ENCODE measurements at places on chromosomes 5 and 9.

GRCh38 chr5:113489299-113489698 lies 1.0 kb upstream of the MCC start:
- DNase-seq = peak; percentile 53

GRCh38 chr9:135081264-135081660 lies 6.2 kb upstream of the OLFM1 start:
- no peak for DNase-seq

DNA sequence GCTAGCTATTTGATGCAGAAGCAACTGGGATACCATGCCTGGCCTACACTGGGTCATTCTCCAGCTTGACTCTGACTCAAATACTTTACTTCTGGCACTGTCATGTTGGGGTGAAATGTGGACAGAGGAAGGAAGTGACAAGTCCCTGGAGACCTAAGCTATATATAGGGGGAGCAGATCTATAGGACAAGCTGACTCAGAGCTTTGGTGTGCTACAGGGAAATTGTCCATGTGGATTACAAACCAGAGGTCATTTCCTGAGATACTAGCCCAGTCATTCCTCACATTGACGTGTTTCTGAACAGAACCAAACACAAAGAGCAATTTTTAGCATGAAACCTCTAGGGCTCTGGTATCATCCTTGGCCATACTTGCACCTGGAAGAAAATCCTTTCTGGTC lies 531.6 kb upstream of the CLINT1 start:
- no peak for DNase-seq

GRCh38 chr9:136916330-136917184 lies 28.0 kb downstream of the FBXW5 start:
- DNase-seq = no peak

GRCh38 chr5:67262206-67262605 lies 65.6 kb upstream of the CD180 start:
- no peak for DNase-seq

DNA sequence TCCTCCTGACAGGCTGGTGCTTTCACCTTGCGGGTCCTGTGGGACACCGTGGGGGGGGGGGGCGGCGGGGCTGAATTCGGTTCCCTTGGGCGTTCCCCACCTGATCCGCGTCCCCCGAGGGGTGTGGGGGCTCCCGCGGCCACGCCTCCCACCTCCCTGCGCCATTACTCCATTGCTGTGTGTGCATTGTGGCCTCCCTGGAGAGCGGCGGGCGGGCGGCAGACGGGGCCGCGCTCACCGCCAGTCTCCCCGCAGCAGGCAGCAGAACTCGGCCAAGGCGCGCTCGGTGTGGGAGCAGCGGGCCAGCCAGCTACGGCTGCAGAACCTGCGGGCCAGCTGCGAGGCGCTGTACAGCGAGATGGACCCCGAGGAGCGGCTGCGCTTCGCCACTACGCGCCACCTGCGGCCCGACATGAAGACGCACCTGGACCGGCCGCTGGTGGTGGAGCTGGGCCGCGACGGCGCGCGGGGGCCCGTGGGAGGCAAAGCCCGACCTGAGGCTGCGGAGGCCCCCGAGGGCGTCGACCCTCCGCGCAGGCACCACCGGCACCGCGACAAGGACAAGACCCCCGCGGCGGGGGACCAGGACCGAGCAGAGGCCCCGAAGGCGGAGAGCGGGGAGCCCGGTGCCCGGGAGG lies 145.3 kb downstream of the CACNA1B start:
- DNase-seq = no peak

DNA sequence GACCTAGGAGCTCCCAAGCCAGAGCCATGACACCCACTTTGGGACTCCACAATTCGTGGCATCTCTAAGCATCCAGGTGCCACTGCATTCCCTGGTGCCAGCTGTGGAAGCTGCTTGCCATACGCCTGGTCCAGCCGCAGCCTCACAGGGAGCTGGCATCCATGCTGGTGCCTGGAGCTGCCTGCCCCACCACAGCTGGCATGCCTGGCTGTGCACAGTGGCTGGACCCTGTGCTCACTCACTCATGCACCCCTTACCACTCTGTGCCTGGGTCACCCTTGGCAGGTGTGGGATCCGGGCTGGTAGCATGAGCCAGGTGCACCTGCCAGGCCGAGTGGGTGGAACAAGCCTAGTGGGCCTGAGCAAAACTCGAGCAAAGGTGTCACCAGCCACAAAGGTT lies 90.1 kb downstream of the CAVIN4 start:
- DNase-seq = no peak

- no peak for DNase-seq
These were observed 6.1 kb downstream of the NPR2 start for GRCh38 chr9:35797311-35798109.

- no peak for DNase-seq
These were observed 422.3 kb downstream of the SPATA31D1 start for GRCh38 chr9:82410866-82411265.

GRCh38 chr9:21611891-21612290 lies 129.8 kb upstream of the IFNE start:
- peak; percentile 11 for DNase-seq

- DNase-seq = peak; percentile 54
These were observed 547 bp downstream of the CLTA start for GRCh38 chr9:36191290-36191645.

GRCh38 chr9:130246126-130246525 lies 19.4 kb upstream of the HMCN2 start:
- DNase-seq = no peak

DNA sequence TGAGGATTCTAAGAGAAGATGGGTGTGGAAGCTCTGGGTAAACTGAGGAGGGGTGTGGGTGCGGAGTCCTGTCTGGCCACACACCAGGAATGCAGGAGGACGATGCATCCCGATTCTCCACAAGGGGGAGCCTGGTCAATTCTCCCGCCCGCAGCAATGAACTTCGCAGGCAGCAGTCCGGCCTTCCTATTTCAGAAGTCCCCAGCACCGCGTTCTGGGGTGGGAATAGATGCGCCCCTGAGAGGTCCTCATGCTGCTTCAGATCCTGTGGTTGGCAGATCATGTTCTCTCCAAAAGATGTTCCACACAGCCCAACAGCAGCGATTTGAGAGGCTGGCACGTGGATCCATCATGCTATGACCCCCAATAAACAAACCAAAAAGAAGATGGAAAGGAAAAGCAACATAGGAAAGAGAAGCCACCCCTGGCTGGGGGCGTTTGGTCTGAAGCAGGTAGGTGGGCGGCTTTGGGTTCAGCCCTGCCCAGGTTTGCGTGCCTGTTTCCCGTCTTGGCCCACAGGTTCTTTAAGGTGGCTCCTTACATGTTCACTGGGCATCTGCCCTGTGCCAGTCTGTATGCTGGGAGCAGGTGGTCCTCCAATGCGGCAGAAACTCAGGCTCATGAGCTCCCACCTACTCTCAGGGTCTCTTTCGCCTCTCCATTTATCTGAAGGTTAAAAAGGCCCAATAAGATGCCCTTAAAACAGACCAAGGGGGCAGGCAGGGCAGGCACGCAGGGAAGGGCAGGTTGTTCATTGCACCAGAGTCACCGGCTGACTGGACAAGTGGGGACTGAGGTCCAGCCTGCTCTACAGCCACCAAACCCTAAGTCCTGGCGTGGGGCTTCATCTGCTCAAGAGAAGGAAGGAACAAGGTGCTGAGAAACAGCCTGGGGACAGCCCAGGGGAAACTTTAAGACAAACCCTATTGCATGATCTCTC lies 171.6 kb downstream of the PAX5 start:
- DNase-seq = peak; percentile 19

DNA sequence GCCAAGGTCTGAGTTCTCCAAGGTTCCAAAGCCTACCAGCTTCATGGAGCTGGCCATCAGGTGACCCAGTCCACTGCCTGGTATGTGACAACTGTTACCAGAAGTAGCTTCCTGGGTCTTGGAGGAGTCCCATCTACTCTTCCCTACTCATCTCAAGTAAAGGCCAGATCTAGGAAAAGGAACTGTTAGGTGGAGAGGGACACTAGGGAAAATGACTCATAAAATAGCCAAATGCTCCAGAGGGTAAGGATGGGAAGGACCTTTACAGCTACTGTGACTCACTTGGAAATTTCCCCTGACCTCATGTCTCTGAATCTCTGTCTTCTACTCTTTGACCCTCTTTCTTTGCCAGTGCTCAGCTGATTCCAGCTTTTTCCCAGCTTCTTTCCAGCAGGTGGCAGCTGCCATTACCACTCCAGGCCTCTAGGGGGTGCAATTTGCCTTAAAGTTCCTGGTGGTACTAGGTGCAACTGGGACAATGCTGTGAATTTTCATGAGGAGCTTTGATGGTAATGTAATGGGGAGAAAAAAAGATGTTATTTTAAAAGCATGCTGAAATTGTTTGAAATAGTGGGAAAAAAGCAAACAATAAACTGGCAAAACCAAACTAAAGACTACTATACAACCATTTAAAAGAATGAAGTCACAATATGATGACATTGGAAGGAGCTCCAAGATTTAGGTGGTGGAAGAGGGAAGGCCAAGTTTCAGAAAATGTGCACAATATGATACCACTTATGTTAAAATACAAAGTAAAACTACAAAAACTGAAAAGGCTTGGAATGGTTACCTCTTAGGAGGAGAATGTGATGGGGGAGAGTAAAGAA lies 27.1 kb upstream of the MYORG start:
- peak; percentile 62 for DNase-seq

GRCh38 chr9:96382839-96383164 lies 709 bp downstream of the SLC35D2 start:
- no peak for DNase-seq

DNA sequence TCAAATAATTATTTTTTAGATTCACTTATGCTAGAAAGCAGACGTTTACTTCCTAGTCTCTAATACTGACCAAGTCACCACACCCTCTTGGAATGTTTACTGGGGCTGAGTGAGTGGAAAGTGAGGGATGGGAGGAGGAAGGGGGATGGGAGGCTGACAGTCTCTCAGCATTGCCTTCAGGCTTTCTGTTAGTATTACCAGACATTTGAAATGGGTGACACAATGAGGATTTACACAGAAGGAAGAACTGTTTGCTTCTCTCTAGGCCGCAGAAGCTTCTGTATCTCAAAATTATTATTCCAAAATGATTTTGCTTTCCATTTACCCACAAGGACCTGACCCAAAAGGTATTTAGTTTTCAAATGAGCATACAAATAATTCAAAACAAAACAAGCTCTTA lies 232.8 kb upstream of the ZNF608 start:
- DNase-seq = no peak

- no peak for DNase-seq
These were observed 39.2 kb upstream of the LURAP1L start for GRCh38 chr9:12735665-12736064.

DNA sequence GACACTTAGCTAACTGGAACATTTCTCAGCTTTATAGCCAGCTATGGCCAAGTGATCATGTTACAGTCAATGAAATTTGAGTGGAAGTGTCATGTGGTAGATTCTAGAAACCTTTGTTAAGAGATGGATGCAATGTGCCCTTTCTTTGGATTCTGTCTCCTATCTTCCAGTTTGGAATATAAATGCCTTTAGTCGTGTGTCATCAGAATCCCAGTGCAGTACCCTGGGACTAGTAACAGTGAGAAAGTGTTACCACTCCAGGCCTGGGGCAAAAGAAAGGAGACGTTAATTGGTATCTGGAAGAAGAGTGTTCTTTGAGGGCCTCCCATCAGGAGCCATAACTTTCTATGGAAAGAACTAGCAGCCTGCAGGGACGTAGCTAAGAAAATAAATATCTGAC lies 149.6 kb downstream of the SNX18 start:
- no peak for DNase-seq

GRCh38 chr5:74250304-74251102 lies 390.0 kb downstream of the ENC1 start:
- DNase-seq = no peak

DNA sequence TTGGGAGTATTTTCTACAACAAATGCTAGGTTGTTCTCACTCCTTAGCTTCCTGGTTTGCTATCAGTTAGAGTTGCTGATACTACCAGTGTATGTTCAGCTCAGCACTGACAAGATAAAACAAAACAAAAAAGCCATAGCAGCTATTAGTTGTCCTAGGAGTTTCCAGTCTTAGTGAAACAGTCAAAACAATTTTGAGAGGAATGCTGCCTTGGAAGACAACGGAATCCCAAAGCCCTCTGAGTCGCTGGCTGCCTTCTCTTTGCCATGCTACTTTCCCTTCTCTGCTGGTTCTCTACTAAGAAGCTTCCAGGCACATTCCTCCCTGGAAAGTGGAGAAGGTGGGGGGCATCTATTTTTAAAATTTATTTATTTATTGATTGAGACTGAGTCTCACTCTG lies 5.4 kb upstream of the CREBRF start:
- DNase-seq = no peak

DNA sequence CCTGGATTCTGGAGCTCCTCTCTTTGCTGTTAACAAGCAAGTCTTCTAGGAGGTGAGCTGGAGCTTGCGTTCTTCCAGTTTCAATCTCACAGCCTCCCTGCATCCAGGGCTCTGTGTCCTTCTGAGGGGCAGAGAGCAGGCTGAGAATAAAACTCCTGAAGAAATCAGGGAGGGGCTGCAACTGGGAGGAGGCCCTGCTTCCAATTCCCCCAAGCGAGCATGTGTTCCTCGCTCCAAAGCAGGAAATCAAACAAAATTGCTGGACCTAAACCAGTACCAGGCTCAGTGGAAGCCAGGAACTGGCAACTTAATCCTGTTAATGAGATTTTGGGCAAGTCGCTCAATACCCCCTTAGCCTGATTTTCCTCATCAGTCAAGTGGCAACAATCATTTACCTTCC lies 181.8 kb downstream of the ASTN2 start:
- DNase-seq = no peak

DNA sequence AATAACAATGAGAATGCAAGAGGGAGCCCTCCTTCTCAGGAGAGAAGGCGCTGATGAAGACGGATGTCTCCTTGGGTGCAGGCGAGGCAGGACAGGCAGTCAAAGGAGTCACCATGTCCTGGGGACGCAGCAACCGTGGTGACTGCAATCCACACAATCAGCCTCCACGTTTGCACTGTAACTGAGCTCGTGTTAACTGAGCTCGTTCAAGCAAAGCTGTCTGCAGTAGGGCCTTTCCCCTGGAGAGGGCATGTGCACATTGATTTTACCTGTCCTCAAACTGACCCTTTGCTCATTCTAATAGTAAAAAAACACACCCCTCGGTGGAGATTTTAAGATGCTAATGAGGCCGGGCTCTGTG lies 2.8 kb downstream of the SARDH start:
- DNase-seq = no peak

GRCh38 chr5:135395866-135396265 lies 3.2 kb downstream of the MACROH2A1 start:
- DNase-seq = no peak

DNA sequence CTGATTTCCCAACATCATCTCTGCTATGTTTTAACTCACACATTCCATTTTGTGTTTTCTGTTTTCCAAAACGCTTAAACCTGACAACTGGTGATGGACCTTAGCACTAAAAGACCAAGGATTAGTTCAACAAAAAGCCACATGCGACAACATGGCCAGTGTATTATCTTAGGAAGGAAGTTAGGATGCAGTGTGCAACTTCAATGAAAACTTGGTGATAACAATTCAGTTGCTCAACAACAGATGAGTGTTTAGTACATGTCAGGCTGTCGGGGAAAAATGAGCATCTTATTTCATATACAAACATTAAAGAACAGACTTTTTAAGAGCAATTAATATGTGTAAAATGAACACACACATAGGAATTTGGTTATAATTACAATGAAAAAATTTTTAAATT lies 780.0 kb downstream of the SEMA5A start:
- DNase-seq = no peak
